ENCODE measurements at places on chromosomes 3 and 15. TPM values are rescaled to one million over a fixed set of nuclear protein-coding genes. Genes with fewer than 3 reads are reported as not detected.

ECE2 gene
- not detected for total RNA-seq

TTLL13 gene
- not detected for total RNA-seq

SLITRK3 gene
- not detected for total RNA-seq

SMAD6 gene
- total RNA-seq: 3.5 TPM

IL20RB gene
- total RNA-seq: 0.83 TPM

PCYT1A gene
- 66.2 TPM for total RNA-seq

- DNase-seq: no peak
Observed at GRCh38 chr15:91254766-91255165, 154.7 kb downstream of the SV2B start.

GRCh38 chr3:151724576-151725562, 8.9 kb upstream of the AADACL2 start:
- DNase-seq: peak; percentile 18

DNA sequence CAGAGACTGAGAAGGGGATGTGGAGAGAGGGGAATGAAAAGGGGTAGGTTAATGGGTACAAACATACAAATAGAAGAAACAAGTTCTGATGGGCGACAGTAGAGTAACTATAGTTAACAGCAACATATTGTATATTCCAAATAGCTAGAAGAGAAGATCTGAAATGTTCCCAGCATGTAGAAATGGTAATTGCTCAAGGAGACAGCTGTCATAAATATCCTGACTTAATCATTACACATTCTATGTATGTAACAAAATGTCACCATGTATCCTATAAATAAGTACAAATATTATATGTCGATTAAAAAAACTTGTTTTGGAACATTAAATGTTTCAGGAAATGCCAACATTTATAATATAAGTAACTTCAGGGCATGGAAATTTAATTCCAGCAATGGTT, 23.3 kb downstream of the FMN1 start:
- no peak for DNase-seq

DNA sequence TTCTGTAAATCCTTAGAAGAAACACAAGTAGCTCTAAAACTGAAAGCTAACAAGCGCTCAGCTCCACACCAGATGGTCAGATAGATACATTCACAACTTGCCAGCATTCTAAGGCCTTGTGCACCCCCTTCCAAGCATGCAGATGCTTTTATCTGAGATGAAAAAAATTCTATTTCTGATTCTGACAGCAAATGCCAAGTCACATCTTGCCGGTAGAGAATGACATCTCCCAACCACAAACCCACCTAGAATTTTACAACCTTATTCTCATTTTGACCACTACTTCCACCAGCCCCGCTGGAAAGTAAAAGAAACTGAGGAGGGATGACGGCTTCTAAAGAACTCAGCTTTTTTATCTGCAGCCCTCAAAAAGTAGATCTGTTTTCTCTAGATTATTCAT, 57.7 kb downstream of the SUMF1 start:
- DNase-seq: no peak

DNA sequence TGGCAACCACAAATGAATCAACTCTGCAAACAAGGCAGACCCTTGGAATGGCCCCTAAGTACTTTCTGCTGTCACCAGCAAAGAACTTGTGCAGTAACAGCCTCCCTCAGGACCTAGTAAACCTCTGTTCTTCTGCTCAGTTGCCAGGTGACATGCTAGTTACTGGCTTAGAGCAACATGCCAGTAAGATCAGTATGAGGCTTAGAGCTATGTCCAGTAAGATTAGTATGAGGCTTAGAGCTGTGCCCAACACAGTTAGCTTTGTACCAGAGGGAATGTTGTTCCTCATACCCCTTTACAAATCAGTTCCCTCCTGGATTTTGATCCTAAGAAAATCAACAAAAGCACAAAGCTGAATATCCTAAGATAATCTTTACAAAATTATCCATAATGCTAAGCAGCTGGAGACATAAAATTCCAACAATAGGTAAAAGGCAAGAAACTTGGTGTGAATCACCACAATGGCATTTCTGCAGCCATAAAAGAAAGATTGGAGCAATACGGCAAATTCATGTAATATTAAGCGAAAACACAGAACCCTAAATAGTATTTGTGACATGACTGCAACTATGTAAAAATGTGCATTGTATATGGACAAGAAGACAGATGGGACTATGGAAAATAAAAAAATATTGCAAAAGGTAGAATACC, 107.3 kb upstream of the LPP start:
- DNase-seq: no peak

DNA sequence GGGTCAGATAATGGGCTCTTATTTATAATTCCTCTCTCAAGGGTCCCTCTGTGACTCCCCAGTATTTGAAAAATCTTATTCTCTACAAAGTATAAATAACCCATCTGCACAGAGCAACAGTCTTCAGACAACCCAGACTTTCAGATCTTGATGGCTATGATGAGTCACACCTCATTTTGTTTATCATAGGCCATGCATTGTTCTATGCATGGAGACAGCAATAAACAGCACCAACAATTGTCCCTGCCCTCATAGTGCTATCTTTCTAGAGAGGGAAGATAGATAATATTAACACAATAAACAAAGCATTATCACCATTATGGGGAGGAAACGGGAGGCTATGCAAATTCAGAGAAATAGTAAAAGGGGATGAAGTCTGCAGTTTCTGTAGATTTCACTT, 13.4 kb downstream of the FHIT start:
- DNase-seq: no peak

GRCh38 chr3:173588556-173588955, 191.0 kb downstream of the NLGN1 start:
- no peak for DNase-seq

- DNase-seq: peak; percentile 12
Observed at GRCh38 chr3:124364317-124365020, 365.8 kb upstream of the UMPS start.

- DNase-seq: no peak
Observed at GRCh38 chr3:143060906-143061305, 58.7 kb upstream of the CHST2 start.

- DNase-seq: peak; percentile 65
Observed at GRCh38 chr3:105598042-105598796, 231.5 kb downstream of the ALCAM start.

GRCh38 chr3:137612291-137612690, 151.8 kb upstream of the SOX14 start:
- no peak for DNase-seq

- DNase-seq: no peak
Observed at GRCh38 chr15:48244921-48245320, 38.8 kb downstream of the SLC12A1 start.

- peak; percentile 67 for DNase-seq
Observed at GRCh38 chr3:111676211-111677006, 81.3 kb upstream of the ZBED2 start.

DNA sequence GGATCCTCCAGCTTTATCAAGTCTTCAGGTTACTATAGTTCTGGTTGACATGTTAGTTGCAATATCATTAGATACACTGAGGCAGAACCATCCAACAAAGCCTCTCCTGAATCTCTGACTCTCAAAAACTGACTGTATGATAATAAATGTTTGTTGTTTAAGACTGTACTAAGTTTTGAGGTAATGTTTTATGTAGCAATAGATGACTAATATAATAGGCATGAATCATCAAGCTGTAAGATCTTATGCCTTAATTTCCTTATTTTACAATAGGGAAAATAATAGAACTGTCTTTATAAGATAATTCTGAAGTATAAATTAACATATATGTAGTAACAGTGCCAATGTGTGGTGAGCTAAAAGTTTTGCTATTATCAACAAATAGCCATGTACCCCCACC, 88.9 kb upstream of the TBC1D5 start:
- no peak for DNase-seq

- peak; percentile 76 for DNase-seq
Observed at GRCh38 chr3:10008588-10009344, 17.5 kb upstream of the FANCD2 start.

- DNase-seq: peak; percentile 54
Observed at GRCh38 chr3:163071713-163072112, 1575.1 kb downstream of the OTOL1 start.

- DNase-seq: no peak
Observed at GRCh38 chr3:5673521-5673920, 486.0 kb downstream of the EDEM1 start.

Measured in myocyte (in vitro differentiated cells).